ENCODE measurements at places on chromosomes 12 and 14. TPM values are rescaled to one million over a fixed set of nuclear protein-coding genes. Genes with fewer than 3 reads are reported as not detected.

Gene ITPK1
- total RNA-seq = 34.7 TPM

Gene SLC5A8
- not detected for total RNA-seq

Gene BATF
- 1.5 TPM for total RNA-seq

Gene LRP1-AS
- total RNA-seq = not detected

Gene PMEL
- total RNA-seq = 2.4 TPM

Gene BICDL1
- 19.9 TPM for total RNA-seq

Gene DPF3
- 0.55 TPM for total RNA-seq

DNA sequence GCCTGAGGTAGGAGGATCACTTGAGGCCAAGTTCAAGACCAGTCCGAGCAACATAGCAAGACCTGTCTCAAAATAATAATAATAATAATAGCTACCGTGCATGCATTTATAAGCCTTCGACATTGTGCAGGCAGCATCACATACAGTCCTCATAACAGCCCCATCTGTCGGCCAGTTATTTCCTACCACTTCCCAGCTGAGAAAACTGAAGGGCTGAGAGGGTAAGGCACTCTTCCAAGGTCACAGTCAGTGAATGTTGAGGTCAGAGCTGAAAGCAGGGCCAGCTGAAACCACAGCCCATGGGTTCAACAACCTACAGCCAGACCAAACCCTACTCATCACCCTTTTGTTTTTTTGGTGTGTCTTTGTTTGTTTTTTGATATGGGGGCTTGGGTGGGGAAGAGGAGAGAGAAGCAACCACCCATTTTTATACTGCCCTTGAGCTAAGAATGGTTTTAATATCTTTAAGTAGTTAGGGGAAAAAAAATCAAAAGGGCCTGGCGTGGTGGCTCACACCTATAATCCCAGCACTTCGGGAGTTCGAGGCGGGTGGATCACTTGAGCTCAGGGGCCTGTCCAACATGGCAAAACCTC is 16.8 kb upstream of the ITPK1 start:
- peak; percentile 53 for DNase-seq

DNA sequence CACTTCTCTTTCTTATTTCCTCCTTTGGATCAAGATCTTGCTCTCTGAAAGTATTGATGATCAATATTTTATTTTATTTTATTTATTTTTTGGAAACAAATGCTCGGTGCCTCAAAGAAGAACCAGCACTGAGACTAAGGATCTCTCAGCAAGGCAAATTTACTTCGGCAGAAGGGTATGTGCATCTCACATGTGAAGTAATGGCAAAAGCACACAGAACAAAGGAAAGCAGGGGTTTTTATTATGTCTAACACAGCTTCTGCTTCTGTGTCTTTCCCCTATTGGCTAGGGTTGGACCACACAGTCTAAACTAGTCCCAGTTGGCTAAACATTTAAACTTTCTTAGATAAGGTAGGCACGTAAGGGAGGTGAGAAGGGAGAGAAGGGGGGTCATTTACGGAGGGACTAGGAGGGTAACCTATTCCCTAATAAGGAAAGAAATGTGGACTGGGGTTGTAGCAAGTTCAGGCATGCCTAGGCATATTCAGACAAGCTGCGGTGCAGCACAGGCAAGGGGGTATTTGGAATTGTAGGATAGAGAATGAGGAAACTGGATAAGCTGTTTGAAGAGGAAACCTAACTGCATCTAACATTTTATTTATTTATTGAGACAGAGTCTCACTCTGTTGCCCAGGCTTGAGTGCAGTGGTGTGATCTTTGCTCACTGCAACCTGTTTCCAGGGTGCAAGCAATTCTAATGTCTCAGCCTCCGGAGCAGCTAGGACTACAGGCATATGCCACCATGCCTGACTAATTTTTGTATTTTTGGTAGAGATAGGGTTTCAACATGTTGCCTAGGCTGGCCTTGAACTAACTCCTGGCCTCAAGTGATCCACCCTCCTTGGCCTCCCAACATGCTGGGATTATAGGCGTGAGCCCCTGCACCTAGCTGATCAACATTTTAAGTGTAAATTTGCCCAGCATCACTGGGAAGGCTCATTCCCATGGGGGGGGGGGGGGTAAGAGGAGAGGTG is 90.0 kb upstream of the EIF5 start:
- DNase-seq = no peak

DNA sequence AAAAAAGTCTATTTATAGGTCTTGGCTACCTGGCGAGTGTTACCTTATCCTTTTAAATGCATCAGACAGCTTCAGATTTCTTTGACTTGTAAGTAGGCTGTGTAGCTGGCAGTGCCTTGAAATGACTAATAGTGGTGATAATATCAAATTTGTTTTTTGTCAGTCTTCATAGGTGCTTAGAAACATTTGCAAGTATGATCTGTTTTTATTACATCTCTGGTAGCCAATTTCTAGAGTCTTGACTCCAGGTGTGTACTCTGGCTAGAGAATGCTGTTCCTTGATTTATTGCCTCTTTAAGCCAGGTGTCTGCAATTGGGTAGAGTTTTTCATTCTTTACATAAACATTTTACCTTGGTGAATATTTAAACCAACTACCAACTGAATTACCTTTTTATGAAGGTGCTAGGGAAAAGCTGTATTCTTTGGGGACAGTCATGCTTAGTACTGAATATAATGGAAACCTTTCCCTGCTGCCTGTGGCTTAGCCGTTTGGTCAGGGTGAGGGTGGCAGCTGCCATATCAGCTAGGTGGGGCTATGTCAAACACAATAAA is 32.6 kb downstream of the MLXIP start:
- DNase-seq = no peak

DNA sequence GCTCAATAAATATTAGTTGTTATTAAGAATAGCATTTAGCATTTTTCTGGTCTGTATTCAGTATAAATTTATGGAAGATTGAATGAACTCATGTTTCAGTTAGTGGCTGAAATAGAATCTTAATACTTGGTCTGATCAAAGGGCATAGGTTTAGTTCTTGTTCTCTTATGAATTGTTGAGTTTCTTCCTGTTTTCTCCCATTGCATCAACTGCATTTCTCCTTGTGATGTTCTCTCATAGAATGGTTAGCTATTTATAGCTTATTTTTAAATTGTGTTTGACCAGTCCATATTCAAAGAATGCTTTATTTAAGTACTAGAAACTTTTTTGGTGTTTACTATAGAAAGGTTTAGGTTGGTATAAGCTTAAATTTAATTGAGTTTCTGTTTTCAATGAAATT is 29.8 kb downstream of the APAF1 start:
- no peak for DNase-seq

- no peak for DNase-seq
These were observed 2.8 kb downstream of the TMEM179 start for GRCh38 chr14:104601786-104602185.

DNA sequence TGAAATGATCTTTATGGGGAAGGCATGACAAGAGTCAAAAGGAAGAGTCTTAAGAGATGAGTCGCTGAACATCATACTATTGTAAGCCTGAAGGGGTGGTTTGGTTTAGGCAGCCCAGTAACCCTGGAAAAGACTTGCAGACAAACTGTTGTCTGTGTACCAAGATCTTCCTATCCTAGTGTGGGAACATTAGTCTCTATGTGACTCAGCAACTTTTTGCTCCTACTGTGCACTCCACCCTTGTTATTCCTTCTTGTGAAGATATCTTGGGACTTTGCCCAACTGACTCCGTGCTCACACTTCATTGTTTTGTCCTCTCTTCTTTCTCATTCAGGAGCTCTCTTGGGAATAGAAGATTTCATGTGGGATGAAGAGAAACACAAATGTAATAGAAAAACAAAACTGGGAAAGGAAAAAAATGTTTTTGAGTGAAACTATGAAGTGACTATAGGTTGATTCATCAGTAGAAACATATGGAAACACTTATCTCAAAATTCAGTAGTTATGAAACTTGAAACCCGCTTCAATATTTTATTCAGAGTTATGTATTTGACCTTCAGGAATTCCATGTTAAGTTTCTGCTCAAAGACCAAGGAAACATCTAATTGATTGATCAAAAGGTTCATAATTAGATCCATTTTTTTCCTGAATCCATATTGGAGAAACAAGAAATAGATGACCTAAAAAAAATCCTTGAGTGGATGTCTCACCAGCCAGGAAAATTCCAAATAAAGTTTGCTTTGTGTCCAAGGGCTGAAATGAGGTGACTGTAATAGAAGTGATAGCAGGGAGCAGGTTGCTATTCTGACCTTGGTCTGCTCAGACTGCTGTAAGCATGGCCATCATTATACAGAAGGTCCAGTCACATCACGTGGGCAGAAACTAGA is 67.2 kb downstream of the BTG1 start:
- no peak for DNase-seq

- no peak for DNase-seq
These were observed 171.4 kb downstream of the EMP1 start for GRCh38 chr12:13367973-13368372.

GRCh38 chr14:94486883-94487282 is 10.9 kb upstream of the SERPINA9 start:
- no peak for DNase-seq

Data from OCI-LY7 (cell line).